Tongue (tissue), 3 donors: ENCODE measurements at places on chromosomes 4 and X. TPM values are rescaled to one million over a fixed set of nuclear protein-coding genes. Genes with fewer than 3 reads are reported as not detected.

SSX4 gene
- not detected for total RNA-seq

ELOVL6 gene
- total RNA-seq, result 8.9 TPM

DGKQ gene
- total RNA-seq, result 8.6 TPM

CFAP99 gene
- not detected for total RNA-seq

ETDA gene
- total RNA-seq, result not detected

SPATA18 gene
- 3.6 TPM for total RNA-seq

GRCh38 chr4:87697272-87697671, 47.2 kb downstream of the DMP1 start:
- no peak for DNase-seq

GRCh38 chrX:72272868-72273267, 4.2 kb downstream of the RPS4X start:
- DNase-seq, result no peak

DNA sequence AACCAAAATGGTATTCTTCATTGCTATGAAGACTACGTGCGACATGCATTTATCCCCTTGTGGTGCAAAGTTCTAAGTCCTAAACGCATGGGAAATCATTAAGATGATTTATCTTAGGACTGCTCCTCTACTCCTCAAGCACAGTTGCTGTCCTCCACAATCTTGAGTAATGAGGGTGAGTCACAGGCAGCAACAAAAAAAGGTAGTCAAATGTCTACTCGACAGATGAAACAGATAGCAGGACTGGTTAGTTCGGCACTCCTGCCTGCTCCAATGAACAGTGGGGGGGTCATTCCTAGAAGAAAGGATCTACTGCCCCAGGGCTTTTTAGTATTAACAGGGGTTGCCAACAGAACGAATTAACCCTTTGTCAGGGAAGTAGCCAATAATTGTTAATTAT, 233.7 kb upstream of the FGF13 start:
- no peak for DNase-seq

GRCh38 chr4:15402146-15402545, 25.7 kb upstream of the C1QTNF7 start:
- no peak for DNase-seq

- no peak for DNase-seq
These were observed 490.9 kb upstream of the INTU start for GRCh38 chr4:127141856-127142255.

DNA sequence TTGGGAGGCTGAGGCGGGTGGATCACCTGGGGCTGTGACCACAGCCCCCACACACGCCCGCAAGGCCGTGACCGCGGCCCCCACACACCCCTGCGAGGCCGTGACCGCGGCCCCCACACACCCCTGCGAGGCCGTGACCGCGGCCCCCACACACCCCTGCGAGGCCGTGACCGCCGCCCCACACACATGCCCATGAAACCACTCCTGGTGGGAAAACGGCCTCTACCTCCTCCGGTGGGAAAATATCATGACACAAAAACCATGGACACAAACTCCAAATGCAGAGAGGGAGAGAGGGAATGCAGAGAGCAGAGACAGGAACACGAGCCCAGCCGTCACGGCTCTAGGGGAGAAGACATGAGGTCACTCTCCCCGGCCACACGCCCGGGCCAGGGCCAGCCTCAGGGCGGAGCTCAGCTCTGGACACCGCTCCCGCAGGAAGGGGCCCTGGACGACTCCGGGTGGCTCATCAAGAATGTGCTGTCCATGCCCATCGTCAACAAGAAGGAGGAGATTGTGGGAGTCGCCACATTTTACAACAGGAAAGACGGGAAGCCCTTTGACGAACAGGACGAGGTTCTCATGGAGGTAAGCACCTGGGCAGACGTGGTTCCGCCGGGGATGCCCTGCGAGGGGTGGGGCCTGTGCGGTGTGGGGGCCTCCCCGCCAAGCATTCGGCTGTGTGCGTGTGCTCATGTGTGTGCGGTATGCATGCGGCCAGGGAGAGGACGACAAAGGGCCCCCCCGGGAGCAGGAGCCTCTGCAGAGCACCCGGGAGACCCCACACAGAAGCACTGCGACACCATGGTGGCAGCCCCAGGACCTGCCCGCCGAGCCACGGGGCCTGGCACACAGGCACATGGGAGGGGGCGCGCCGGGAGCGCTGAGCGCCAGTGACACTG, 17.4 kb downstream of the ATP5ME start:
- DNase-seq, result no peak

DNA sequence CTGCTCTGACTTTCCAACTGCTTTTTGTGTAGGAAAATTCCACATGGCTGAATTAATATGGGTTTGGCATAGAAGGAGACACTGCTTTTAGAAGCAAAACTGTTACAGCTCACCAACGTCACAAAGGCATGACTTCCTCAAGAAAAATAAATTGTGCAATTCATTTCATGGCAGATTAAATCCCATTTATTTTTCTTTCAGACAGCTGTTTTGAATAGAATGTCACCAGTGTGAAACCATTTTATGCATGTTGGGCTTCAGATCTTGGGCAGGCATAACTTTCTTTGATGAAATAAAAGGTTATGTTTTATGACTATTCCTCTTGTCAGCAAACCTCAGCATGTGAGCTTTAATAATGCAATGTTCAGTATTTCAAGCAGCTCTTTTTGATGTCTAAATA, 542.8 kb downstream of the GALNTL6 start:
- peak; percentile 33 for DNase-seq

DNA sequence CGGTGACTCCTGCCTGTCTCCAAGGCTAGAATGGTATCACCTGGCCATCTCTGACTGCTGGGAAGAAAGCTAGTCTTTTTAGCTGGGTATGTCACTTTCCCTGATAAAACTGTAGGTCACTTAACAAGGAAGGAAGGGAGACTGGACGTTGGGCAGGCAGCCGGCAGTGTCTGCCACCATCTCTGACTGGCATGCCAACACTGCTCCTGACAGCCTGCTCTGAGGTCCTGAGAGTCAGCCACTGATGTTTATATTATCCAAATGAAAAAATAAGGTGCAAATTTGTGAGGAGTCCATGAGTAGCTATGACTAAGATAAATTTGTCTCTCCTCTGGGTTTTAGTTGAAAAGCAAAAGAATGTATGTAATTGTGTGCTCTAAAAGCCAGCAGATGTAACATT, 77.2 kb downstream of the SNX25 start:
- DNase-seq, result no peak
